ENCODE measurements at places on chromosomes 7 and 10.

- no peak for DNase-seq
Observed at GRCh38 chr7:2012044-2012900, 220.5 kb downstream of the MAD1L1 start.

DNA sequence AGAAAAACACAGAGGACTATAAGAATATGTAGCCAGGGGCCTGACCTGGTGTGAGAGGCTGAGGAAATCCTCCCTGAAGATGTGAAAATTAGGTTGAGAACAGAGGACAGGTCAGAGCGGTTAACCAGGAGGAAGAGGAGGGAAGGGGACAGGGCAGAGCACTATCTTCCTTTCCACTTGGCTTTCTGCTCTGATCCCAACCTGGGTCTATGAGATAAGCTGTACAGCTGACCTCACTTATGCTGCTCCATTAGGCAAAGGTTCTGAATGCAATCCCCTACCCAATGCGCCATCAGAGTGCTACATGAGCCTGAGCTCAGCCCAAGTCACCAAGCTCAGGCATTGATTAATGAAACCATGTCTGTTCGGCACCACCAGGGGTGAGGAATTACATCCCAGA, 10.5 kb downstream of the LIPA start:
- peak; percentile 76 for DNase-seq

DNA sequence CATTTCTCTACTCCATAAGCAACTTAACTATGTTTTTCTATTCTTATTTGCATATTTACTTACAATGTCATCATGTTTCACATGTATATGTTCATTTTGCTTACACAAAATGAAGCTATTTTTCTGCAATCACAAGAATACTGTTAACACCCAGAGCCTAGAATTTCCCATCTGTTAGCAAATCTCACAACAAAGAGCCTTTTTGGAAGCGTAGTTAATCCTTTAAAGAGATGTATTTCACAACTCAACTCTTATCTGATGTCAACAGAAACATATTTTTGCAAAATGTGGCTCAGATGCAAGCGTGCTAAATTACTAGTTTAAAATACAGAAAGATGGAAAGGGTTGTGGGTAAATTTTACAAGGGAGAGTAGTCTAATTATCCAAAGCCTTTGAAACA, 110.6 kb upstream of the COL1A2 start:
- DNase-seq, result peak; percentile 94

GRCh38 chr7:66869660-66870450, 51.2 kb upstream of the TMEM248 start:
- DNase-seq, result peak; percentile 96

DNA sequence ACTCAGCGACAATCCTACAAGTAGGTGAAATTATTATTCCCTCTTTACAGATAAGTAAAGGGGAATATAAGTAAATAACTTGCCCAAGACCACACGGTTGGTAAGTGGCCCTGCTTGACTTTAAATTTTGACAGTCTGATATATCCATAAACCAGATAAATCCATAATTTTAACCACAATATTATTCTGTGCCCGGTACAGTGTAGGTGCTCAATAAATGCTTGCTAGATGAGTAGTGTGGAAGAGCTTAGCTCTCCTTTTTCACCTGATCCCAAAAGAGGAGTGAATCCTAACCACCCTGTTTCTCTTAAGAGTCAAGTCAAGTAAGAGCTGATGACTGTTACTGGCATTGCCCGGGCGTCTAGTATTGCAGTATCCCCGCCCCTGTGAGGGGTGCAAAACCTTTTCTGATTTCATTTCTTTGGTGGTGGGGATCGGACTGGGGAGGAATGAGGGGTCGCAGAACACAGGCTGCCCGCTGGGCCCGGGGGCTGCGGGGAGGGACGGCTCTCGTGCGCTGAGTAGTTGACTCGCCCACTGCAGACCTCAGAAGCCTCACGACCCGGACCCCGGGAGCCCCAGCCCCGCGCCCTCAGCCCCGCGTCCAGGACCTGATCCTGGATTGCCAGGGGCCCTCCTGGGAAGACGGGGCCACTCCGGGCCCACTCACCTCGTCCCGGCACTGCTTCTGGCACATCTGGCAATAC, 490 bp downstream of the KIN start:
- no peak for DNase-seq

- no peak for DNase-seq
Observed at GRCh38 chr7:130379921-130380860, at the start of gene CPA1. CPA1 (plus strand) TSS chr7:130380494; CDS start chr7:130380521, 27 bp downstream.

DNA sequence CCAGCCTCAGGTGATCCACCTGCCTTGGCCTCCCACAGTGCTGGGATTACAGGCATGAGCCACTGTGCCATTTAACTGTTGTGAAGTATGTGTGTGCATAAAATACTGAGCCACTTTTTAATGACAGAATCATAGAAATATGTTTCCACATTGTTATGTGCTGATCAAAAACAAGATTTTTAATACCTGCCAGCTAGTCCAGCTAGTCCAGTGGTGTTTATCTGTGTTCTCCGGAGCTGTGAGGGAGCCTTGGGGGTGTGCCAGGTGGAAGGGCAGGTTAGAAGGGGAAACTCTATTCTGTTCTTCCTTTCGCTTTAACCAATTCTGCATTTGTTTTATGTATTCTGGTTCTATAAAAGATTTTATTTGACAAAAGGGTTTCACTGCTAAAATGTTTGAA, 7.0 kb downstream of the FAM221A start:
- no peak for DNase-seq

- peak; percentile 76 for DNase-seq
Observed at GRCh38 chr7:89623018-89623672, 531.1 kb upstream of the STEAP1 start.

- no peak for DNase-seq
Observed at GRCh38 chr10:9228771-9229170, 1174.3 kb downstream of the GATA3 start.

GRCh38 chr7:26429168-26429567, 137.5 kb downstream of the SNX10 start:
- no peak for DNase-seq

Measured in OCI-M1 (cell line).